ENCODE measurements at places on chromosomes 5 and 9.

GRCh38 chr9:3006851-3007250 is 163.0 kb upstream of the PUM3 start:
- DNase-seq: no peak

DNA sequence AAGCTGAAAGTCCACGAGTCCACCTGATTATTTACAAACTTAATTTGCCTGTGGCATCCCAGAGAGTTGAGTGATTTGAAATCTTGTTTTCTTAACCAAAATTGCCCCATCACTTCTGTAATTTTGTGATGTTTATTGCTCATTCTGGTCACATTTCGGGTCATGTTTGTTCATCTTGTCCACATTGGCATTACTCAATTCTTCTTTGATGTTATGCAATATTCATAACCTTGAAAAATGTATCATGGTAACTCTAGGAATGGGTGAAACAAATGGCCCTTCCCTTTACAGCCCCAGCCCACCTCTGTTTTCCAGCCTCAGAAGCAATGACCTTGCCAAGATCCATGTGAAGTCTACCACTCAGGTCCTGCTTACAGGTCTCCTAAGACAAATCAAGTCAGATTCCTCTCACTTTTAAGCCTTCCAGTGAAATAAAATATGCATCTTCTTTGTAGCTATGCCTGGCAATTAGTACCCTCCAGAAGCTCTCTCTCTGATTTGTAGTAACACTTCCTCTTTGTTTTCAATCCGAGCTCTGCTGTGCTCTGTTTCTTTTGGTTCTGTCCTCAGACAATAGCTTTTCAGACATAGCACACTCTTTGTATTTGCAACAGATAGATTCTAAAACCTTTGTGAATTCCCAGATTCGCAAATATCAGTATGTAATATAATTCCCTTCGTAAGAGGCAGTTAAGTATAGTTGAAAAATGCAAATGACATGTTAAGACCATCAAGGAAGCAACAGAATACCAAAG is 330.3 kb upstream of the IRX1 start:
- DNase-seq: no peak

DNA sequence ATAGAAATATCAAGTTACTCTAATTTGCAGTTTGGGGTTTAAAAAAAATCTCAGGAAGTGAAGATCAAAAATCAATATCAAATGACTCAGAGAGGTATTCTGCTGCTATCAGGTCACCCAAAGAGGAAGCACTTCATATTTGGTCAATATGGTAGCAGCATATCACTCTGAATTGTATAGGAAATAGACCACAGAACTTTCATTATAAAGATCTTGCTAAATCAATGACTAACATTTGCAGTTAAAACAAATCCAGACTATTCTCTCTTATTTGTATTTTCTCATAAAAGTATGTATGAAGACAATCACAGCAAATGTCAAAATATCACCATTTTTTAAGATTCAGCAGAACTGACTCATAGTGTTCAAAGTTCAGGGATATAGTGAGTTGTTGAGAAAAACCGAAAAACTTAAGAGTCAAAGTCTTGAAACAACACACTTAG is 105.8 kb upstream of the PCSK1 start:
- peak; percentile 34 for DNase-seq

DNA sequence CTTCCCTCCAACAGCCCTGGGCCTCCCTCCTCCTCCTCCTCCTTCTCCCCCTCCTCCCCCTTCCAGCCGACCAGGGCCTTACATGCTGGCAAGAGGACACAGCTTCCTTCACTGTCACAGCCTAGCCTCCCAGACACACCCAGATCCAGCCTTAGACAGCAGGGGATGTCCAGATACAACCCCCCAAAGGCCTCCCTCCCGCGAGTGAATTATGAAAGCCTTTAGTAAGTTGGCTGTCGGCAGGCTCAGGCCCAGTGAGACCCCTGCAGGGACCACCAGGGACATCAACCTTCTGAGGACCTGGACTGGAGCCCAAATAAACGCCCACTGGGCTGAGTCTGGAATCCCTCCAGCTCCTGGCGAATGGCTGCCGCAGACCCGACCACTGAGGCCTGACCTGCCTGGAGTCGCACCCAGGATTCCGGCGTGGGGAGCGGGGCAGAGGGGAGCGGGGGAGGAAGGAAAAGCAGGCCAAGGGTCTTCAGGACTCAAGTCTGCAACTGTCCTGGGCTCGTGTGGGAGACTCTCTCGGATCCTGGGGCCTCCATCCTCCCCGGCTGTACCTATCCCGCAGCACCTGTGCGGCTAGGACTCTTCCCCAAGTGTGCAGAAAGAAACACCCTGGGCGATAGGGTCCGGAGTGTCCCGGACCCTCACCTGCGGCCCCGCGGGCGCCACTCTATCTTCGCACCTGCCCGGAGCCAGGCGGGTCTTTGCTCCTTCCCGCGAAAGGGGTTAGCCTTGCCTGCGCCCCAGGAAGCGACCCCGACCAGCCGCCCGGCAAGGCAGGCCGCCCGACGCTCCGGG is 705 bp downstream of the SEPTIN8 start:
- DNase-seq: peak; percentile 39

GRCh38 chr9:77161966-77162365 is 15.4 kb upstream of the VPS13A start:
- DNase-seq: no peak

- DNase-seq: no peak
Measured at GRCh38 chr9:90892918-90893317, 91.3 kb downstream of the SYK start.

DNA sequence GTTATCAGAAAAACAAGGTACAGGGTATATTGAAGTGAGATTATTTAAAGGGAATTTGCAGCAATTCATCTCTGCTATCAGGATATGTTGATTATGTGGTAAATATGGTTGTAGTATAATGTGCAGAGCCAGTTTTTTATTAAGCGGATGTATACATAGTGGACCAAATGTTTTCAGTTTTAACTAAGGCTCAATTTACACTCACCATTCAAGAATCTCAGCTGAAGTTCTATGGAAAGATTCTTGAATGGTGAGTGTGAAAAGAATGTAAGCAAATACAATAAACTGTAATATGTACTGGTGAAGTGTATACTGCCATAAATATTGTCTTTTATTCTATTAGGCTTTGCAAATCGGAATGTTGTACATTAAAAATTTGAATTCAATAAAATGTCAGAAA is 895.9 kb upstream of the CDH10 start:
- DNase-seq: peak; percentile 10

DNA sequence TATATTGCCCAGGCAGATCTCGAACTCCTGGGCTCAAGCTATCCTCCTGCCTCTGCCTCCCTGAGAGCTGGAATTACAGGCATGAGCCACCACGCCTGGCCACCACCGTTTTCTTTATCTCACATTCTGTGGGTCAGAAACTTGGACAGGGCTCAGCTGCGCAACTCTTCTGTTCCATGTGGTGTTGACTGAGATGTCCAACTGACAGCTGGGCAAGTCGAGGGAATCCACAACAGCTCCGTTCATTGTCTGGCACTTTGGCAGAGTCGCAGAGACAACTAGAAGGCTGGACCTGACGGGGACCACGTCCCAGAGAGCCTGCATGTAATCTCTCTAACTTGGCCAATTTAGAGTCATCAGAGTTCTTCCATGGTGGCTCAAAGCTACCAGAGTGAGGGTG is 36.2 kb upstream of the AOPEP start:
- no peak for DNase-seq

- no peak for DNase-seq
Measured at GRCh38 chr9:28215536-28216299, 642.4 kb upstream of the C9orf72 start.

DNA sequence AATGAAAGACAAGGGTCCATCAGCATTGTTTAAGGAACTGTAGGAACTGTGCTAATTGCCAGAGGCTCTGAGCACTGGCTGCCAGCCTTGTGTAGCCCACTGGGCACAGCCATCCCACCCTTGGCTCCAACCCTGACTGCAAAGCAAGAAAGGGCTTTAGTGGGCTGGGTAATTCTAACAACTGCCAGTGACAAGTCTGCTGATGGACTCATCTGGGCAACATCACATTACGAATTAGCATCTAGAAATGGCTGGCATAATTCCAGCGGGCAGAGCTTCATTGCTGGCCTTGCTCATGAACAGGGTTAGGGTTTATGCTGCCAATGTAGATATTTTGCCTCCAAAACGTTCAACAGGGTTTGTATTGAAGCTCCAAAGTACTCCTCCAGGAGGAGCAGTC is 326.9 kb downstream of the ARHGEF28 start:
- no peak for DNase-seq

- peak; percentile 55 for DNase-seq
Measured at GRCh38 chr5:57488215-57488955, 5.8 kb upstream of the ACTBL2 start.

- DNase-seq: no peak
Measured at GRCh38 chr9:35338086-35338485, 151.8 kb upstream of the RUSC2 start.

- no peak for DNase-seq
Measured at GRCh38 chr5:166860426-166860825, 1431.0 kb upstream of the WWC1 start.

DNA sequence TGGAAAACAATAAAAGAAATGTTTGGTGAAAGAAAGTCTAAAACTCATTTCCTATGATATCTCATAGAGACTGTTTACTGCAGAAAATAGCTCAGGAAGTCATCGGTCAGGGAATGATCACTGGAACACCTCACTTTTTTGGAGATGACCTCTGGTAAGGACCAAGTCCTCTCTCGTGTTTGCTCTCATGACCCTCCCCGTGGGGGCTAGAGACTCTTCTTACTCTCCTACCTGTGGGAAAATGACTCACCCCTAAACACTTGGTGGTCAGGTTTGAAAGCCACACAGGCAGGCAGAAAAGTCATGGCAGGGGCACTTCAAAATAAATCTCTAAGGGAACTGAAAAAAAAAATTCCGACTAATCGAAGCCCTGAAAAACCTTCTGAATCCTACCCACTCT is 48.2 kb downstream of the FAM240B start:
- DNase-seq: no peak

GRCh38 chr5:38104497-38105230 is 153.7 kb upstream of the EGFLAM start:
- no peak for DNase-seq

- DNase-seq: peak; percentile 79
Measured at GRCh38 chr5:171953860-171954701, 52.4 kb downstream of the FBXW11 start.

DNA sequence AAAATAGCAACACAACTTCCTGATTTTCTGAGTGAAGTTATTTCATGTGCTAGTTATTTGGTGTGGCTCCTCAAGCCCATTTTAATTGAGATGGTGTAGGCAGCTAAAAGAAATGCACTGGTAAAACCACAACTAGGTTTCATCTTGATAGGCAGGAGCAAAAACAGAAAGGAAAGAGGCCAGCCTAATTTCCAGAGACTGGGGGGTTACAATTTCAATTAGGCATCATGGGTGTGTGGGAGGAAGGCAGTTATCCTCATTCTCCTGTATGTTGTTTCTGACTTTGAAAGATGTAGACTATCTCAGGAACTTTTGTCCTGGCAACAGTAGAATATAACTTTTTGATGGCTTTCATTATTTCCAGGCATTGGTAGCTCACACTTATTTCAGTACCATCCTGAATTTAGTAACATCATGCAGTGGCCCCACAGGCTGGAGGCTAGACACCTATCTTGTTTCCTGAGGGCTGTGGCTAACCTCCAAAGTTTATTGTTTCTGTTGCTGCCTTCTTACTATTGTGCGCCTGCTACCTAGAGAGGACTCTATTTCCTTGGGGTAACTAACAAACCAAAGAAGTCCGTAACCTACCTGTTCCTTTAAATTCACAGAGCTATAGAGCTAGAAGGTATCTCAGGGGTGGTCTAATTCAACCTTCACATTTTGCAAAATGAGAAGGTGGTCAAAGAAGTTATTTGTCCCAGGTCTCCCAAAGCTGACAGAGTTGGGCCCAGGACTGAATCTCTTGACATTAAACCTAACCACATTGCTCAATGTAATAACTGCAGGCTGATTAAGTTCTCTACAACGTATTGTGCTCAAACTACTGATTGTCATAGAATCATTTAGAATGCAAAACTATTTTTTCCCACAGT is 42.4 kb downstream of the FYB1 start:
- no peak for DNase-seq

DNA sequence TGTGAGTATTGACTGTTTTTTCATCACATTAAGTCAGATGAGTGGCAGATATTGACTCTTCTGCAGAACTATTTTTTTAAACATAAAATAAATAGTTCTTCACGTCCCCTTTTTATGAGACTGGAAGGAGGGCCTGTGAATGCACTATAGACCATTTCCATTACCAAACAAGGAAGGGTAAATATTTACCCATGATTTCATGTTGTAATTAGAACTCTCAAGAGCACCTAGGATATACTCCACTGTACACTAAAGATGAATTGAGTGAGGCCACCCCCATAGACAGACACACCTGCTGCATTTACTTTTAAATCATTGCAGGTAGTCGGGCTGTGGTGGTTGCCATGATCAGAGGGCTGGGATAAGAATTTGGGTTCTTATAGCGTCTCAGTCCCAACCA is 22.6 kb downstream of the SLC36A1 start:
- DNase-seq: no peak

DNA sequence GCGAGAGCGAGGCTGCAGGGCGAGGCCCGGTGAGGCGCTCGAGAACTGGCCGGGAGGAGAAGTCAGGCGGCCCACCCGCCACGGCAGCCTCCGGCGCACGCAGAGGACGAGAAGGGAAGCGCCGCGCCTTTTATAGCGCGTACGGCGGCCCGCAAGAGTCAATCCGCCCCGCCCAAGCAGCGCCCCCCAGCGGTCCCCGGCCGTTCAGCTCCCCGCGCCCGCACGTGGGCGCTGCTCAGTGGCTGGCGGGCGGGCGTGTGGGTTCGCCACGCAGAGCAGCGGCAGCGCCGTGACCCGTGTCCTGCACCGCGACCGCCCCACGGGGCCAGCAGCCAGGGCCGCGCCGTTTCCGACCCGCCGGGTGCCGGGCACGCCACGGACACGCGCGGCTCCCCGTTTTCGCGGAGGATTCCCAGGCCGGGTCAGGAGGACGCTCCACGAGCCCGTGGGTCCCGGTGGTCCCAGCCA is 14.6 kb downstream of the LCN10 start:
- peak; percentile 87 for DNase-seq

DNA sequence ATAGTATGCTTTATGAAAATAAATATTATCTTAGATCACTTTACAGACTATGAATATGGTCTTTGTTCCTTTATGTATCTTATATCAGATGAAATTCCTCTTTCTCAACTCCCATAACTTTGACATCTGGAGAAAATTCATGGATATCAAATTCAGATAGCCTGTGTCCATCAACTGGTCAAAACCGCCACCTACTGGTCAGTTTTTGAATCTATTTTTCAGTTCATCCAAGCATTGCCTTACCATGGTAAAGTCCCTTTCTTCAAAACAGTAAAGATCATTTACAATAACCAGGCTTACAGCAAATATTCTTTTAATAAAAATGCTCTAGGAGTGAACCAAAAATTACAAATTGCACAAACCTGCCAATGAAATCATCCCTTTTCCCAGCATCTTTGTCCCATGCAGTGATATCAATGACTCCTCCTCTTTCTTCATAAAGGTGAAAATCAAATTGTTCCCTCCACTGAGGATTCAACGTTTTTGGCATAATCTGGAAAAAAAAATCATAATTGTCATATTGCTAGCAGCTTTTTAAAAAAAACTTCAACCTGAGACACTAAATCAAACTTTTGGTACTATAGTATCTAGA is 290.5 kb downstream of the SLF1 start:
- DNase-seq: peak; percentile 47
